ENCODE measurements at places on chromosomes 5 and 9.
A peak's percentile ranks its signal among the peaks of the same experiment; 100 is the strongest.

- peaks cover 8% of the 10 kb centered on the region for H3K4me1 ChIP-seq
- H3K36me3 ChIP-seq: no peaks in the 10 kb centered on the region
- no peaks in the 10 kb centered on the region for H3K27me3 ChIP-seq
- H3K4me3 ChIP-seq: no peak overlapping the region
- no peak for DNase-seq
- H3K27ac ChIP-seq: no peak overlapping the region
These were observed 612.9 kb upstream of the DAB2 start for GRCh38 chr5:40037713-40038112.

- H3K36me3 ChIP-seq: no peaks in the 10 kb centered on the region
- no peaks in the 10 kb centered on the region for H3K27me3 ChIP-seq
- no peak overlapping the region for H3K4me3 ChIP-seq
- no peak for DNase-seq
- H3K27ac ChIP-seq: no peak overlapping the region
- no peaks in the 10 kb centered on the region for H3K4me1 ChIP-seq
These were observed 191.9 kb upstream of the SEMA6A start for GRCh38 chr5:116766470-116766947.

GRCh38 chr5:61910771-61911170 lies 395.2 kb upstream of the KIF2A start:
- no peaks in the 10 kb centered on the region for H3K36me3 ChIP-seq
- no peak overlapping the region for H3K4me3 ChIP-seq
- no peak for DNase-seq
- H3K27ac ChIP-seq: no peak overlapping the region
- H3K27me3 ChIP-seq: no peaks in the 10 kb centered on the region

GRCh38 chr5:81427566-81427965 lies 33.6 kb upstream of the ACOT12 start:
- no peaks in the 10 kb centered on the region for H3K27me3 ChIP-seq
- no peak overlapping the region for H3K27ac ChIP-seq
- H3K4me3 ChIP-seq: no peak overlapping the region
- peaks cover 17% of the 10 kb centered on the region for H3K4me1 ChIP-seq

- H3K4me1 ChIP-seq: peaks cover 79% of the 10 kb centered on the region
- H3K4me3 ChIP-seq: no peak overlapping the region
- no peaks in the 10 kb centered on the region for H3K27me3 ChIP-seq
- peaks cover 56% of the 10 kb centered on the region for H3K36me3 ChIP-seq
- no peak for DNase-seq
These were observed 88.8 kb downstream of the NR3C1 start for GRCh38 chr5:143314659-143315058.

DNA sequence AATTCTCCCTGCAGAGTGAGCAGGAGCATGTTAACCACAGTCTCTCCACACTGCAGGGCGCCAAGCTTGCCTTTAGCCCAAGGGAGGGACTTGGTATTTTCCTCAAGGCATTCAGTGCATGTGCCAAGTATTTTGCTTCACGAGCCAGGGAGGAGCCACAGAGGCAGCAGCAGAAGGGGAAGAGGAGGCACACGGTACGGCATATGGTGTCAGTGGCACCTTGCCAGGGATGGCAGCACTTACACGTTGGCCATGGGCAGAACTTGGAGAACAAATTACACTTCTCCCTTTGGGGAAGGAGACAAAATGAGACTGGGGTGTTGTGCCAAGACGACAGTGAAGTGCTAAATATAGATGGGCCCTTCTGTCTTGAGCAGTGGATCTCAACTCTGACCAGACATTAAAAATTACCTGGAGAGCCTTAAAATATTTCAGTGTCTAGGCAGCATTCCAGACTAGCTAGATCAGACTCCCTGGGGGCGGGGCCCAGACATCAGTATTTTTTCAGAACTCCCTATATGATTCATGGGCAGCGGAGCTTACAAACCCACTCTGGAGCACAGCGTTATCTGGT lies 155.8 kb downstream of the DRD1 start:
- no peak overlapping the region for H3K27ac ChIP-seq
- H3K27me3 ChIP-seq: peaks cover 34% of the 10 kb centered on the region
- no peaks in the 10 kb centered on the region for H3K4me1 ChIP-seq

GRCh38 chr9:78021697-78022096 lies 9.9 kb downstream of the GNAQ start:
- peaks cover 9% of the 10 kb centered on the region for H3K36me3 ChIP-seq
- H3K27ac ChIP-seq: no peak overlapping the region
- H3K4me1 ChIP-seq: peaks cover 69% of the 10 kb centered on the region
- H3K27me3 ChIP-seq: no peaks in the 10 kb centered on the region

GRCh38 chr5:128300181-128300580 lies 216.6 kb downstream of the SLC12A2 start:
- H3K4me3 ChIP-seq: no peak overlapping the region
- H3K36me3 ChIP-seq: no peaks in the 10 kb centered on the region
- peaks cover 3% of the 10 kb centered on the region for H3K27me3 ChIP-seq
- no peak for DNase-seq
- no peaks in the 10 kb centered on the region for H3K4me1 ChIP-seq

DNA sequence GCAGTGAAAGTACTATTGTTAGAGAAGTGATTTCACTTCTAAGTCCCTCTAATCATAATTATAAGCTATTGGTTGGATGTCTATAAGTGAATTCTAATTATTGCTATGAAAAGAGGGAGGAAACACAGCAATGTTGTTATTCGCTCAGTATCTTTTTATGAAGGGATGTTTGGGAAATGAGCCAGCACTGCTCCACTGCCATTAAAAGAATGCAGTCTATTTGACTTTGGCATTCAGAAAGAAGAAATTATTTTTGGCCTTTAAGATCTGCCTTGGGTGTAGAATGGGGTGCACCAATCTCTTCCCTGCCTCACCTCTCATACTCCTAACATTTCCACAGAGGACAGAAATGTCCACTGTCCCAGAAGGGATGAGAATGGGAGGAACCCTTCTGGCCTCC lies 332.0 kb downstream of the SPATA31D1 start:
- no peaks in the 10 kb centered on the region for H3K4me1 ChIP-seq
- no peak overlapping the region for H3K4me3 ChIP-seq
- H3K36me3 ChIP-seq: no peaks in the 10 kb centered on the region

GRCh38 chr9:115106642-115107041 lies 11.3 kb downstream of the TNC start:
- no peaks in the 10 kb centered on the region for H3K36me3 ChIP-seq
- no peak overlapping the region for H3K27ac ChIP-seq
- H3K27me3 ChIP-seq: peaks cover 34% of the 10 kb centered on the region
- no peak overlapping the region for H3K4me3 ChIP-seq
- H3K4me1 ChIP-seq: peaks cover 7% of the 10 kb centered on the region

DNA sequence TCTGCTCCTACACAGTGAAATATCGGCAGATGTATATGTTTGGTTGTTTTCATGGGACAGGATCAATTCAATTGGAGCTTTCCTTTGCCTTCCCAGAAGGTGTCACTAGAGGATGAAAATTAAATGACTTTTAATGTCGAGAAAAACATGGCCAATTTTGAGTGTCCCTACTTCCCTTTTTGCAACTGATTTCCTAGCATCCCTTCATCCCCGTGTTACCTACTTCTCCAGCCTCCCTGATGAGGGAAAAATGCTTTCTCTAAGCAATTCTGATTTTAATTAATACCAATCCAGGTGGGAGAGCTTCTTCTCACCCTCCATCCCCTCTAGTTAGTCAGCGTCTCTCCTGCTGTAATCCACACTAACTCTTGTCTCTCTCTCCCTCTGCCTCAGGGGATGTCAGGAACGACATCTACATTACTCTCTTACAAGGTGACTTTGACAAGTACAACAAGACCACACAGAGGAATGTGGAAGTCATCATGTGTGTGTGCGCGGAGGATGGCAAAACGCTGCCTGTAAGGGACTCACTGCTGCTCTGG lies 64.9 kb downstream of the DOCK2 start:
- peaks cover 36% of the 10 kb centered on the region for H3K4me1 ChIP-seq
- H3K27me3 ChIP-seq: no peaks in the 10 kb centered on the region
- DNase-seq: no peak
- peak overlapping the region; percentile 66 for H3K27ac ChIP-seq
